Cerebellar nuclear complex (tissue), 1 donor: ENCODE measurements at places on chromosomes 7 and 10.

DNA sequence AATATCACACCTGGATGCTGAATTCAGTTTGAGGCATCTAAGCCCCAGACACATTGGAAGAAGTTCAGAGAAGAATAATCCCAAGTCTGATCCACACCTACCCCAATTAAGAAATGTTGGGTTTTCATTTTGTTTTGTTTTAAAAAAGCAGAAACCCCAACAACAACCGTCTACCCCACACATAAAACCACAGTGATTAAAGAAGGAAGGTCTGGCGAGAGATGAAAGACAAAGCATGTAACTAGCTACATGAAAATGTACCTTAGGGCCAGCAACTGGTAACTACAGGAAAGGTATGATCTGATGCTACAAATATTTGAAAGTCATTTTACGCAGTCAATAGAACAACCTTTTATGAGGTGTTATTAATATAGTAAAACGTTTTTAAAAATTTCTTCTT, 1112.3 kb downstream of the GATA3 start:
- no peak for DNase-seq

DNA sequence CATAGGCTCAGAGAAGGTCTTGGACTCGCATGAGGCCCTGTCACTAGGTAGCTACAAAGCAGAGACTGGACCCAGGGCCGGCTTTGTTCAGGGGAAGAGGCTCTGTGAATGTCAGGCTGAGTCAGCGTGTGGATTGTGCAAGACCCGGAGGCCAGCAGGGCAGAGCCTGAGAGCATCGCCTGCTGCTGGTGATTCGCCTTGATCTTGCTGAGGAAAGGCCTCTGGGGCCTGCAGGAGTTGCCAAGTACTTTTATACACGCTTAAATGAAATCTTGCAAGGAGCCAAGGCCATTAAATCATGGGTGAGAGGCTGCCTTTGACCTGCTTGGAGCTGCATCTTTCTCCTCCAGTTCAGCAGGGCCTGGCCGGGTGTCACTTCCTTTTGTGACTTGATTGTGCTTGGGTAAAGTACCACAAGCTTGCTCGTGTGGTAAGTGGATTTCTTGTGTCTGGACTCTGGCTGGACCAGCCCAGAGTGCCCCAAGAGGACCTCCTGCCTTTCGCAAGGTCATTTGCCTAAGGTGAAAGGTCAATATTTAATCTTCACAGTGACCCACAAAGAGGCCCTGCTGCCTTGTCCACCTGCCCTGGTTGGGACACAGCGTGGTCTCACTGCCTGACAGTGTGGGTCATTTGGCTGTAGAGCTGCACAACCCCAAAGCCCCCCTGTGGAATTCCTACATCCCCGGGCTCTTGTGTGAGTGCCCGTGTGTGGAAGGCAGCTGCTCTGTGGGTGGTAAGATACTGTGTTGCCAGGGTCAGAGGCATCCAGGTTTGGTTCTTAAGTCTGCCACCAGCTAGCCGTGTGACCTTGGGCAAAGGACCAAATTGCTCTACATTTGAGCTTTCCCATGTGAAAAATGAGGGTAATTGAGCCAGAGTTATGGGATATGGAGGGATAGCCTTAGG, 38.6 kb upstream of the SH2D4B start:
- no peak for DNase-seq

GRCh38 chr7:88127637-88128290, 92.1 kb downstream of the SRI start:
- no peak for DNase-seq

- no peak for DNase-seq
Observed at GRCh38 chr7:95056107-95056739, 148.8 kb downstream of the PPP1R9A start.

DNA sequence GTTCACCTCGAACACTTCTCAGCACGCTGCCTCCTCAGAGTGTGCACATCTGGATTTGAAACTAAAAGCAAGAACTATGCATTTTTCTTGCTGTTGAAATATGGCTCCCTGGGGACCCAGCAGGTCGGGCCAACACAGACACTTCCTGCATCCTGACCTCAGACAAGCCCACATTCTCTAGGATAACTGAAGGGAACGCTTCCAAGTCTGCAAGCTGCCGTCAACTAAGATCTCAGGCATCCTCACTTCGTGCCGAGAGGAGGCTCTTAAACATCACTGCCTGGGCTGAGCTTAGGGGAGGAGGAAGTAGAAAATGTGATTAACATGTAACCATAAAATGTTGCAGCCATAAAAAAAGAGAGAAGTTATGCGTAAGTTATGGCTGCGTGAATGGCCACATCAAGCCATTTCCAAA, 65.5 kb downstream of the PYROXD2 start:
- DNase-seq: no peak

GRCh38 chr7:250523-250922, 39.4 kb upstream of the FOXL3 start:
- no peak for DNase-seq

- no peak for DNase-seq
Observed at GRCh38 chr10:119680050-119680449, 28.9 kb downstream of the BAG3 start.

GRCh38 chr7:117565226-117565625, 85.4 kb downstream of the CFTR start:
- DNase-seq: no peak

DNA sequence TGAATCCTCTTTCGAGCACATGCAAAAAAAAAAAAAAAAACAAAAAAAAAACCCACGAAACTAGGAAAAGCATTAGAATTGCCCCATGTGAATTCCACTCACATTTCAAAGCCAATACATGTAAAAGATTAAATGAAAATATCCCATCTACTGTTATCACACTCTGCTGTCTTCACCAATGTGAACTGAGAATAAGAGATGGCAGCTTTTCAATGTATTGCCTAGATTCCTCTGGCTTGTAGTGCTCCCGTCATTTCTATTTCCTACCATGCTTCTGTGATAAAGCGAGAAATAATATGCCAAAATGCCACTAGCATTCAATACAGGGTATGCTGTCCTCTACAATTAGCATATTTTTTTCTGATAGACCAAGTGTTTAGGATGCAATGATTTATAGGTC, 517.0 kb downstream of the NRG3 start:
- DNase-seq: no peak

GRCh38 chr10:20971901-20972300, 74.8 kb upstream of the NEBL start:
- no peak for DNase-seq

- DNase-seq: peak; percentile 94
Observed at GRCh38 chr10:89342206-89342958, 14.6 kb downstream of the IFIT3 start.

DNA sequence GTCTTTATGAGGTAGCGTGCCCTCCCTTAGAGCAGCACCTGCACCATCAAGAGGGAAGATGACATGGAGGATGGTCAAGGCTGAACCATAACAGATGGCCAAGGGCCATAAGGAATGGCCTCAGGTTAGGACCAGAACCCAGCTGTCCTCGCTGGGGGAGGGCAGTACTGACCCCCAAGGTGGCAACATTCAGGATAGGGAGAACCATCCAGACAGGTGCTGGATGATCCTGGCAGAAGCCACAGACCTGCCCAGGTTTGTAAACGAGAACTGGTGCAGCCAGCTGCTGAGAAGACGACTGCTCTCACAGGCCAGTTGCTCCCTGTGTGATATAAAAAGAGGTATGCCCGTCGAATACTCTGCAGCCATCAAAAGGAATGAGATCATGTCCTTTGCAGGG, 320.4 kb downstream of the GLRX3 start:
- DNase-seq: no peak

DNA sequence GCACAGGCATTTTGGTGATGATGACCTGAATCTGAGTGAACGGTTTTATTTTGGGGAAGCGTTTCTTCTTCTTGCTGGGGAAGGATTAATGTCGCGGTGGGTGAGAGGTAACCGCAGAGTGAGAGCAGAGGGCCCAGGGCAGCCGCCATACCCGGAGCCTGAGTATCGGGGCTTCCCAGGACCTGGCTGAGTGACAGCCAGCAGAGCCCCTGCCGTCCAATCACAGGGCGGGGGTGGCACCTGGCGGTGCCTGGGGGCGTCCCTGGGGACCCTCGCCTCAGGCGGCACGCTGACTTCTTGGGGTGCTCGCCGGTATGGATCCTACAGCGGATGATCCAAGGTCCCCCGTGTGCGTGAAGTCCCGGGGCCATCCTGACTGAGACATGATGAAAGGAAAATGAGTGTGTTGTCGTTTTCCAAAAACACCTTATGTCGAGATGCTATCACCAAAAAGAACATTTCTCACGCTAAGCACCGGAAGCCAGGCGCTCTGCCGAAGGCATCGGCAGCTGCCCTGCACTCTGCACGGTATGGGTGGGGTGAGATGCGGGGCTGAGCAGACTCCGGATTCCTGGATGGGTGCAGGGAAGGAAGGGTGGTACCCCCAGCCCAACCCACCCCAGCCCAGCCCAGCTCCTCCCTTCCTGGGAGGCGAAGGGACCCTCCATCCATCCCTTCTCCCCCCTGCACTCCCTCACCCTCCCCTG, 227.9 kb upstream of the SHH start:
- DNase-seq: no peak

- no peak for DNase-seq
Observed at GRCh38 chr7:43337191-43337590, 224.7 kb downstream of the HECW1 start.

DNA sequence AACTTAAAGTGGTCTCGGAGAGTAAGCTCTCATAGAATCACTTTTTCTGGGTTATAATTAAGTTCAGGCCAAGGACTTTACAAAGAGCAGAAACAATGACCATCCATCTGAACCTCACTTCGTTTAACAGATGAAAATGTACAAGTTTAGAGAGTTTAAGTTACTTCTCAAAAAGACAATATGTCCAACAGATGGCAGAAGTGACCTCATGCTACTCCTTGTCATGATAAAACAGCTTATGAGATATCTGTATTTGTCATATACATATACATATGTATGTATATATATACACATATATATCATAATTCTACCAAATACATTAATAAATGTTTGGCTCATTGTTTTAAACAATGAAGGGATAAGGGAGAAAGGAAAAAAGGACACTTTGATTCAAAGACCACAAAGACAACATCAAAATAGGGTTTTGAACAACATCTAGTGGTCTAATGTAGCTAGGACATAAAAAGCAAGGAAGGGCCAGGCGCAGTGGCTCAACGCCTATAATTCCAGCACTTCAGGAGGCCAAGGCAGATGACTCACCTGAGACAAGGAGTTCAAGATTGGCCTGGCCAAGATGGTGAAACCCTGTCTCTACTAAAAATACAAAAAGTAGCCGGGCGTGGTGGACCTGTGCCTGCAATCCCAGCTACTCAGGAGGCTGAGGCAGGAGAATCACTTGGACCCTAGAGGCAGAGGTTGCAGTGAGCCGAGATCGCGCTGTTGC, 17.8 kb downstream of the NAPEPLD start:
- no peak for DNase-seq

- no peak for DNase-seq
Observed at GRCh38 chr10:6738112-6738768, 158.2 kb upstream of the PRKCQ start.

DNA sequence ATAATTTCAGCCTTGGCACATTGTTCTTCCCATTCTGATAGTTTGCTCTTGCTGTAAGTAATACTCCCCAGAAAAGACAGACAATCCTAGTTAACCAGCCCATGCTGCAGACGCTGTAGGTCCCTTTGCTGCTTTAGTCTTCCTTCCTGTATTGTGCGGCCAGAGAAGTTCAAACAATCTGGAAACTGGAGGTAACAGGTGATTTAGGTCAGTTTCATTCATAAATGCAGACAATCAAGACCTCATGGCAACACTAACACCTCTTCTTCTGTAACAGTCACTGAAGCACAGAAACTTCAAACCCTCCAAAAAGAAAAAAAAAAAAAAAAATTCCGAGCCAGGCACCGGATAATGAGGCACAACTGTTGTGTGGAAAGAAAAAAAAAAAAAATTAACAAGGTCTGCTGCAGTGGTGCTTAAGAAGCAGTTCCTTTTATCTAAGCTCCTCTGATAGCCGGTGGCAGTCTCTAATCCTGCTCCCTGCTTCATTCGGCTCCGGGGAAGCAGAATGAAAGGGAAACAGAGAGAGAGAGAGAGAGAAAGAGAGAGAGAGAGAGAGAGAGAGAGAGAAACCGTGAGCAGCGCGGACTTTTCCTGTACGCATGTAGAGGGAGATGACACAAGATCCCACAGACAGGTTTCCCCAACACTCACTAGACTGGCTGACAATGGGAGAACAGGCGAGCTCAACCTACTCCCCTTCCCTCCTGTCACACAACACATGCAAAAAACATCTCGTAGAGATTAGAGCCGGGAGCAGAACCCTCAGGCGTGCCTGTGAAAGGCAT, at the start of gene SEMA3A:
SEMA3A (minus strand) TSS at position 306 of the 788 bp plus-strand sequence; CDS start at position 103, 203 bp downstream.
- DNase-seq: no peak

GRCh38 chr10:68111584-68111983, 2.3 kb downstream of the MYPN start:
- no peak for DNase-seq

GRCh38 chr7:7962851-7963250, 5.7 kb upstream of the GLCCI1 start:
- no peak for DNase-seq

DNA sequence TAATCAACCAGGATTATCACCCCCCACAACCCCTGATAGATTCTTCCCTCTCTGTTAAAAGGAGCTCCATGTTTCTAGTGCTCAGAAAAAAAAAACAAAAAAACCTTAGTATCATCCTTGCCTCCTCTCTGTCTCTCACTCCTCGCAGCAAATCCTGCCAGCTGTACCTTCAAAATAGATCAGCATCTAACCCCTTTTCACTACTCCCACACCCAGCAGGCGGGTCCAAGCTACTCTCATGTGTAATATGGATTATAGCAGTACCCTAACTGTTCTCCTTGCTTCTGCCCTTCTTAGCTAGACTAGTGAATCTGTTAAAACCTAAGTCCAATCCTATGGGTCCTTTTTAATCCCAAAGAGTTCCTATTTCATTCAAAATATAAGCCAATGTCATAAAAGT, 667.4 kb downstream of the MAGI2 start:
- no peak for DNase-seq

- DNase-seq: no peak
Observed at GRCh38 chr7:120554960-120555571, 282.1 kb downstream of the KCND2 start.

- no peak for DNase-seq
Observed at GRCh38 chr10:130014263-130015074, 50.4 kb upstream of the EBF3 start.

- DNase-seq: no peak
Observed at GRCh38 chr10:14476641-14477407, 146.1 kb upstream of the FRMD4A start.

DNA sequence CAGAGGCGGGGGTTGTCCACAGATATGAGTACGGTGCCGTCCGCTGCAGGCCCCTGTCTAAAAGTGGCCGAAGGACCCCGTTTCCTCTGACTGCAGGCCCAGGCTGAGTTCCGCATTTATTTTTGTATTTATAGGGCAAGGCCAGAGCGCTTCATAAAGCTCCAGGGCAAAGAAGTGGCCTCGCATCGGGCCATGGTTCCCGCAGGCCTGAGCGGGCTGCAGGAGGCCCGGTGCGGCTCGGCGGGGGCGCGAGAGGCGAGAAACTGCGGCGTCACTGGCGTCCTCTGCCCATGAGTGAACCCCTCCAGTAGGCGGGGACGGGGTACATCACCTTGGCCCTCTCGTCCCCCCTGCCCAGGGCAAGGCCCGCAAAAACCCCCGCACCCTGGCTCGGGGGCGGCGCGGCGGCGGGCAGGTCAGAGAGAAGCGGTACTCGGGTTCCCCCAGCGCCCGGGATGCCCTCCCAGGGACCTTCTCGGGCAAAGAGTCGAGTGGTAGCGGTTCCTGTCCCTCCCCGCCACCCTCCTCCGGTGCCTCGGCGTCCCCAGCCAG, 355.7 kb downstream of the DNAJB6 start:
- no peak for DNase-seq
